B cell (primary cell): ENCODE measurements at places on chromosomes 2 and 18. TPM values are rescaled to one million over a fixed set of nuclear protein-coding genes. Genes with fewer than 3 reads are reported as not detected.

GRCh38 chr18:76386886-76387285 is 108.2 kb downstream of the ZNF516 start:
- no peak overlapping the region for H3K4me3 ChIP-seq
- no peaks in the 10 kb centered on the region for H3K36me3 ChIP-seq
- no peaks in the 10 kb centered on the region for H3K27me3 ChIP-seq
- H3K4me1 ChIP-seq, result peaks cover 18% of the 10 kb centered on the region

- DNase-seq, result no peak
- H3K27ac ChIP-seq, result no peak overlapping the region
- H3K4me1 ChIP-seq, result no peaks in the 10 kb centered on the region
- no peaks in the 10 kb centered on the region for H3K27me3 ChIP-seq
Observed at GRCh38 chr2:137654046-137654445, 310.2 kb upstream of the HNMT start.

GRCh38 chr18:50671376-50671775 is 111.5 kb downstream of the MAPK4 start:
- H3K4me1 ChIP-seq, result no peaks in the 10 kb centered on the region
- H3K27ac ChIP-seq, result no peak overlapping the region
- no peaks in the 10 kb centered on the region for H3K36me3 ChIP-seq
- no peak for DNase-seq
- H3K4me3 ChIP-seq, result no peak overlapping the region

DNA sequence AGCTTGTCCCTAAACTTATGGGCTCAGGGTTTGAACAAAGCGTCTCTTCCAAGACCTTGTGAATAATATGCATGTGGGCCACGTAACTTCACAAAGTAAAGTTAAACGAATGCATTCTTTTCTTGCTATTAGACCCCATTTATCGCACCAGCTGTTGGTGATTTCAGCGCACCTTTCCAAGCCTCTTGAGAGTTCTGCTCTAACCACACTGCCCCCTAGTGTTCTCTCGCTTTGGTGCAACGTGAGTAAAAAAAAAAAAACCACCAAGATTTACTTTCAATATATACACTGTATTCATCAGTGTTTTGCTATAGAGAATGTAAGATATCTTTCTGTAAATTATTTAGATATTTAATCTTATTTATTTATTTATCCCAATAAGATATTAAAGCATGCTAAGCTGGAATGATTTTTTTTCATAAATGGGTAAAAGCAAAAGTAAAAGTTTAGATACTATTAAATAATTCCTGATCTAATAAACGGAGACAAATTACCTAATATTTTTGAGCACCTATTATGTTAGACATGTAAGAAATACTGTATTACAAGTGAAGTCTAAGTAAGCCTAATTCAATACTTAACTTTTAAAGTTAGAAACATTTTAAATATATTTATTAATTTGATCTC is 459.5 kb downstream of the DLGAP1 start:
- H3K27ac ChIP-seq, result no peak overlapping the region
- H3K4me1 ChIP-seq, result no peaks in the 10 kb centered on the region
- H3K4me3 ChIP-seq, result no peak overlapping the region
- DNase-seq, result peak; percentile 55
- H3K36me3 ChIP-seq, result no peaks in the 10 kb centered on the region

DNA sequence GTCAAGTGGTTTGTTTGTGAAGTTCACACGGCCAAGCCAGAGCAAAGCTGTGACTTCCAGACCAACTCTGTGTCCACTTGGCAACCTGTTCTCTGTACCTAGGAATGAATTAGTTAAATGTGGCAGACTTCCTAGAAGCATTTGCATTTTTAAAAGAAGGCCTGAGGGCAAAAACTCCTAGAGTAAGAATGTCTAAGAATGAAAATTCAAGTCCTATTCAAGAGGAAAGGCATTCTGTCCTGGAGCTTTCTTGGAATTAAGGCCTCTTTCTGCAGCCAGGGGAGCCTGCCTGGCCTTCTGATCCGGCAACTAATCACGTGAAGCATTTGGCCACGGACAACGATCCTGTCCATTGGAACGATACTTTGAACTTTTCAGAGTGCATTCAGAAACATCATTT is 155.0 kb downstream of the SETBP1 start:
- H3K4me3 ChIP-seq, result no peak overlapping the region
- H3K4me1 ChIP-seq, result peaks cover 28% of the 10 kb centered on the region
- peaks cover 17% of the 10 kb centered on the region for H3K36me3 ChIP-seq
- DNase-seq, result no peak
- no peaks in the 10 kb centered on the region for H3K27me3 ChIP-seq
- H3K27ac ChIP-seq, result no peak overlapping the region

DNA sequence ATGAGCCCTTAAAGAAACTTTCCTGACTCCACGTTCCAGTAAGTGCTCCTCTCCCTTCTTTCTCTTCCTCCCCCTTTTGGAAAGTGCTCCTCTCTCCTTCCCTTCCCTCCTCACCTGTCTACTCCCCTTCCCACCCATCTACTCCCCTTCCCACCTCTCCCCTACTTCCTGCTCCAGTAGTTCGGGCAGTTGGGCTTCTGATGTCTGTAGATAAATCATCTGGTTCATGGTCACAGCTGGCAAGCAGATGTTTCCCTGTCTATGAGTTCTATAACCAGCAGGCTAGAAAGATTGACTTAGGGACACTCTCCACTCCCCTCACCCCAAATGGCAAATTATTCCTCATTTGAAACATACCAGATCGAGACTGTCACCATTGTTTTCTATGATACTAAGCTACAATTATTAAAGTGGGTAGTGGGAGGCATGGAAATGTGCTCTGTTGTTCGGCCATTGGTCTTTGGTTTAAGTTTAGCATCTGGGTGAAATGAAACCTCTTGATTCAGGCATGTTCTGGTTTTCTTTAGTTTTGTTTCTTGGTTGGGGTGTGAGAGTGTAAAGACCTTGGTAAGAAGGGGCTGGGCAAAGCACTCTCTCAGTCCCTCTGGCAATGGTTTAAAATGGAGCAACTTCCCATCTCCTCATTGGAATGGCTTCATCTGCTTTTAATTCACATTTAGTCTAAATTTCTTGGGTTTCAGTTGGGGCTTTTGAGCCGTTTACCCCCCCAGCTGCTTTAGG is 413.2 kb upstream of the SPRED2 start:
- no peaks in the 10 kb centered on the region for H3K4me1 ChIP-seq
- H3K36me3 ChIP-seq, result no peaks in the 10 kb centered on the region
- H3K27me3 ChIP-seq, result no peaks in the 10 kb centered on the region

GRCh38 chr2:33583194-33583938 is 15.7 kb downstream of the FAM98A start:
- peaks cover 41% of the 10 kb centered on the region for H3K36me3 ChIP-seq
- DNase-seq, result peak; percentile 75
- peak overlapping the region; percentile 81 for H3K27ac ChIP-seq
- H3K4me3 ChIP-seq, result no peak overlapping the region
- peaks cover 22% of the 10 kb centered on the region for H3K4me1 ChIP-seq
- no peaks in the 10 kb centered on the region for H3K27me3 ChIP-seq

DNA sequence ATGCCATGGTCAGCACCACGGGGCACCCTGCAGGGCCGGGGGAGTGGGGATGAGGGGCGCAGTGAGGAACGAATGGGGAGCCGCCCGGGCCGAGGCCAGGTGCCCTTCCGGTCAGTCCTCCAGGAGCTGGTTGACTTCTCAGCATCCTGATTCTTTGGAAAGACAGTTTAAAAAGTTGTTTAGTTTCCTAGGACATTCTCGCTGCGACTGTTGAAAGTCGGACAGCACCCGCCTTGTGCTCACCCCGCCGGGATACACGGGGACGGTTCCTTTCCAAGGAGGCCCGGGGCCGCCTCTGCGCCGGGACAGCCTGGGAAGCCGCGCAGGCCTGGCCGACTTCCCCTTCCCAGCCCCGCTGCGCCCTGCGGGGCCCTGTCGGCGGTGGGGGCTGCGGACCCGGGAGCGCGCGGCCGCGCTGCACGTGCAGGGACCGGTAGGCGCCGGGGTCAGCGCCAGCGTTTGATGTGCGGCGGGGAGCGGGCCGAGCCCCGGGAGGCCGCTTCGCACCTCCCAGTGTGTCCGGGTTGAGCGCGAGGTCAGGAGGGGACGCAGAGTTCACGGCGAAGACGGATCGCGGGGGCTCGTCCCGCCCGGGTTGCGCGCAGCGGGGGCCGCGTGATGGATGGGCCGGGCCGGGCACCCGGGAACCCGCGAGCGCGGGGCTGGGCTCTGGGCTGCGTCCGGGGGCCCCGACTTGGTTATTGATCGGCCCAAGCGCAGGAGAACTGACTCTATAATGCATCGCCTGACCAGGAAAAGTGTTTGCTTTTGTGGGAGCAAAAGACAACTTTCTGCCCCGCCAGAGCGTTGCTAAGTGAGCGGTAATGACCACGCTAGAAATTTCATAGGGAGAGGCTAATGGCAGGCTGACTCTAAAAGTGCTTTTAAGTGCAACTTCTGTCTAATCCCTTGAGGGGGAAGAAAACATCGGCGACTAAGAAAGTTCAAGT is 28.0 kb upstream of the SMIM21 start:
- H3K36me3 ChIP-seq, result no peaks in the 10 kb centered on the region
- H3K4me1 ChIP-seq, result no peaks in the 10 kb centered on the region
- no peak for DNase-seq
- H3K4me3 ChIP-seq, result no peak overlapping the region

GRCh38 chr18:69628774-69629359 is 228.2 kb downstream of the DOK6 start:
- no peak overlapping the region for H3K4me3 ChIP-seq
- no peak overlapping the region for H3K27ac ChIP-seq
- H3K27me3 ChIP-seq, result no peaks in the 10 kb centered on the region
- H3K36me3 ChIP-seq, result no peaks in the 10 kb centered on the region
- H3K4me1 ChIP-seq, result no peaks in the 10 kb centered on the region

DNA sequence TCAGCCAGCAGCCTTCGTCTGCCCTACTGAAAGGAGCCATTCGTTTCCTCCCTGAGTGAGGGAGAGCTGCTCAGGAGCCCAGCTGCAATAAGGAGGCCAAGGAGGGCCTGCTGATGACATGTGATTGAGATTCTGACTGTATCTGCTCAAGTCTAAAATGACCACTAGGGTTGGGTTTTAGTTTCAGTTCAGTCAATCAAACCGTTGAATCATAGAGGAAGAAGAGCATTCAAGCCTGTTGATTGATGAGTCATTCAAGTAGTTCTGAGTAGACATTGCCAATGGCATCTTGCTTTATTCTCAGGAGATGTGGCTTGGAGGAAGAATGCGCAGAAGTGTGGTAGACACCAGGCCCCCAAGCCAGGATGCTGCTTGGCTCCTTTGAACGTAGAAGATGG is 19.9 kb upstream of the BCL2L11 start:
- no peaks in the 10 kb centered on the region for H3K27me3 ChIP-seq
- peak; percentile 23 for DNase-seq
- H3K4me3 ChIP-seq, result no peak overlapping the region
- H3K4me1 ChIP-seq, result peaks cover 9% of the 10 kb centered on the region
- H3K27ac ChIP-seq, result no peak overlapping the region
- no peaks in the 10 kb centered on the region for H3K36me3 ChIP-seq

The LRP1B gene
- not detected in 2 replicates for polyA plus RNA-seq

The DES gene
- not detected in 2 replicates for polyA plus RNA-seq

The MBD5 gene
- polyA plus RNA-seq, result 9.7 and 10.9 TPM in 2 replicates

The RHBDD1 gene
- 20.6 and 21.2 TPM in 2 replicates for polyA plus RNA-seq

The CRACDL gene
- polyA plus RNA-seq, result not detected in 2 replicates

The REEP1 gene
- polyA plus RNA-seq, result not detected in 2 replicates
